Esophagus squamous epithelium (tissue), 5 donors: ENCODE measurements at places on chromosomes 12 and 14. TPM values are rescaled to one million over a fixed set of nuclear protein-coding genes. Genes with fewer than 3 reads are reported as not detected.
A peak's percentile ranks its signal among the peaks of the same experiment; 100 is the strongest.

Gene APEX1
- total RNA-seq: 123 TPM

Gene KRT71
- total RNA-seq: not detected

Gene KRT6A
- total RNA-seq: 17,128 TPM

Gene DNAI7
- not detected for total RNA-seq

DNA sequence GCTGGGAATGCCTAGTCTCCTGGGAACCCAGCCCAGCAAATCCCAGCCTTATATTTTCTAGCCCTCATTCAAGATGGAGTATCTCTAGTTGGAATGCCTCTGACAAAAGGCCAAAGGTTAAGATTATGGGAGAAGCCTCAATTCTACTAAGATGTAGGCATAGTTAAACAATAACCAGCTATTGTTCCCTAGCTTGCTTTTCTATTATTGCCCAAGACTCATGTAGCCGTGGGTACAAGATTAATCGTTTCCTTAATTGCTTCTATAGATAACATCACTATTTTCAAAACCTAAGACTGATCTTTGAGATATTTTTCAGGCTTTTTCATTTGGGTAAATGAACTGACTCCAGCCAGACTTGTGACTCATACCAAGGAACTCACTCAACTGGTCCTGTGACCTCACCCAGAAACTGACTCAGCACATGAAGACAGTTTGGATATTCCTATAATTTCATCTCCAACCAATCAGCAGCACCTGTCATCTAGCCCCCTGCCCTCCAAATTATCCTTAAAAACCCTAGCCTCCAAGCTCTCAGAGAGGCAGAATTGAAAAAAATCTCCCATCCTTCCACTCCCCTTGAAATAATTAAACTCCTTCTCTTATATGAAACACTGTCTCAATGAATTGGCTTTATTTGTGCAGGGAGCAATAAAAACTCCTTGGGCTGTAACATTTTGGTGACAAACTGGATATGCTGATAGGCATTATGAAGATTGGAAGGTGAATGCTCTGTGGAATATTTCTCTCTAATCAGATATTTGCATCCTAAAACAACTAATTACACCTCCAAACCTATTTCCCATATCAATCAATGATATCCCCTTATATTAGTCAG, 589.0 kb downstream of the C12orf50 start:
- peak overlapping the region; percentile 65 for H3K27ac ChIP-seq
- H3K4me1 ChIP-seq: peaks cover 3% of the 10 kb centered on the region
- no peak overlapping the region for H3K4me3 ChIP-seq
- DNase-seq: no peak

DNA sequence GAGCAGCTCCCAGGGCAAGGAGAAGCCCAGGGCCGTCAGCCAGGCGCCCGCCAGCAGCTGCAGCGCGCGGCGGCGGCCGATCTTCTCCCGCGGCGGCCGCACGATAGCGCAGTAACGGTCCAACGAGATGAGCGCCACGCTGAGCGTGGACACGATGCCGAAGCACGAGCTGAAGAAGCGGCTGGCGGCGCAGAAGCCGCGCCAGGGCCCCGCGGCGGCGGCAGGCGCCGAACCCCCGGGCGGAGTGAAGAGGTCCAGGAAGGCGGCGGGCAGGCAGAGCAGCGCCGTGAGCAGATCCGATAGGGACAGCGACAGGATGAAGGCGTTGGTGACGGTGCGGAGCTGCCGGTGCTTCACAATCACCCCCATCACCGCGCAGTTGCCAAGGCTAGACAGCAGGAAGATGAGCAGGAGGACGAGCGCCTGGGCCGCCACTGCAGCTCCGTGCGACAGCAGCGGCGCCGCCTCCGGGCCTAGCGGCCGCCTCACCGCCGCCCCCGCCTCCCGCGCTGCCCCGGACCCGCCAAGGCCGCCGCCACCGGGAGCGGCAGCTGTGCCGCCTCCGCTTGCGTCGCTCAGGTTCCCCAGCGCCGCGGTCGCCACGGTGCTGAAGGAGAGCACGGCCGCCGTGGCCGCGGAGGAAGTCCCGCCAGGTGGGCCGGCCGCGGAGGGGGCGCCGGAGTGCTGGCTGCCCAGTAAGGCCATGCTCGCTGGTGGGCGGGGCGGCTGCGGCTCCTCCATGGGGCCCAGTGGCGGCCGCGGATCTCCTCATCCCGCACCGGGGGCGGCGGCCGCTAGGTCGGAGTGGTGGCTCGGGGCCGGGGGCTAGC, 479 bp downstream of the GPR135 start:
- peaks cover 23% of the 10 kb centered on the region for H3K4me1 ChIP-seq
- H3K27ac ChIP-seq: peak overlapping the region; percentile 83
- H3K27me3 ChIP-seq: peaks cover 6% of the 10 kb centered on the region
- H3K4me3 ChIP-seq: peak overlapping the region; percentile 48
- no peaks in the 10 kb centered on the region for H3K36me3 ChIP-seq

DNA sequence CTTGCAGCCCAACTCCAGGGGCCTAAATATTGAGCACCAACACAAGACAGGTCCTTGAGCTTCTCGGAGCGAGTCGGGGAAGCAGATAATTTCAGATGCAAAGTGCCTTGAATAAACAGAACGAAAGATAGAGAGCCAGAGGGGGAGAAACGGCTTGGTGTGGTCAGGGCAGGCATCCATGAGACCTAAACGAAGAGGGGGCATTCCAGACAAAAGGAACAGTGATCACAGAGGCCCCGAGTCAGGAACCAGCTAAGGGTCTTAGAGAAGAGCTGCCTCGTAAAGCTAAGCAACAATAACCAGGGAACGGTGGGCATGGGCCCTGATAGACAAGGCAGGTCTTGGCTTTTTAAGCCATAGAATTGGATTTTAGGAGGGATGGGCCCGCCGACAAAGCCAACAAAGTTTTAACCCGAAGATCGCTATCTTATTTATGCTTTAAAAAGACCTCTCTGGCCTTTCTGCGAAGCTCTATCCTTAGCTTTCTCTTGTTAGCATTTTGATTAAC, 421 bp upstream of the ACADS start:
- H3K4me3 ChIP-seq: peak overlapping the region; percentile 73
- H3K27me3 ChIP-seq: no peaks in the 10 kb centered on the region
- no peak for DNase-seq
- H3K27ac ChIP-seq: peak overlapping the region; percentile 71
- peaks cover 4% of the 10 kb centered on the region for H3K36me3 ChIP-seq

DNA sequence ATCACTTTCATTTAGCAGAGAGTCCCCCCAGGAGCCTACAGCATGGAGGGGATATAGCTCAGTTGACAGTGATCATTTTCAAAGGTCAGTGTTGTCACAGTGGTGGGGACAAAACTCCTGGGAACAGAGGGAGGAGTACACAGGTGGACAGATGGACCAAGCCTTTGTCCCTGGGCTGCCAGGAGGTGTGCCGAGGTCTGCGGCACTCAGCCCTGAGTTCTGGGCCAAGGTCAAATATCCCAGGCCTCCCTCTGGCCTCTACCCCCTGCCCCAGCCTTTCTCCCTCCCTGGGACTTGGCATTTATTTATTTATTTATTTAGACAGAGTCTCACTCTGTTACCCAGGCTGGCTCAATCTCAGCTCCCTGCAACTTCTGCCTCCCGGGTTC, 24.8 kb downstream of the CALM1 start:
- peaks cover 33% of the 10 kb centered on the region for H3K4me1 ChIP-seq
- H3K4me3 ChIP-seq: no peak overlapping the region
- no peak overlapping the region for H3K27ac ChIP-seq
- no peaks in the 10 kb centered on the region for H3K36me3 ChIP-seq

DNA sequence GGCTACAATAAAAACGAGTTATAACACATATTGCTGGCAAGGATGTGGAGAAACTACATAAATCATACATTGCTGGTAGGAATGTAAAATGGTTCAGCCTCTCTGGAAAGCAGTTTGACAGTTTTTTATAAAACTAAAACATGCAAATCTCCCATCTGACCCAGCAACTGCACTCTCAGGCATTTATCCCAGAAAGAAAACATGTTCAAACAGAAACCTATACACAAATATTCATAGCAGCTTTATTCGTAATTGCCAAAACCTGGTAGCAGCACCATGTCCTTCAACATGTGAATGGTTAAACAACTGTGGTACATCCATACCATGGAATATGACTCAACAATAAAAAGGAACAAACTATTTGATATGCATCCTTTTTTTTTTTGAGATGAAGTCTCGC, 10.1 kb upstream of the TMCC3 start:
- peaks cover 13% of the 10 kb centered on the region for H3K4me1 ChIP-seq
- peak overlapping the region; percentile 75 for H3K27ac ChIP-seq
- H3K4me3 ChIP-seq: no peak overlapping the region
- H3K36me3 ChIP-seq: no peaks in the 10 kb centered on the region
- no peak for DNase-seq

GRCh38 chr12:659090-659683, 4.1 kb downstream of the NINJ2 start:
- no peak for DNase-seq
- no peaks in the 10 kb centered on the region for H3K36me3 ChIP-seq
- H3K4me1 ChIP-seq: peaks cover 21% of the 10 kb centered on the region
- no peak overlapping the region for H3K27ac ChIP-seq

DNA sequence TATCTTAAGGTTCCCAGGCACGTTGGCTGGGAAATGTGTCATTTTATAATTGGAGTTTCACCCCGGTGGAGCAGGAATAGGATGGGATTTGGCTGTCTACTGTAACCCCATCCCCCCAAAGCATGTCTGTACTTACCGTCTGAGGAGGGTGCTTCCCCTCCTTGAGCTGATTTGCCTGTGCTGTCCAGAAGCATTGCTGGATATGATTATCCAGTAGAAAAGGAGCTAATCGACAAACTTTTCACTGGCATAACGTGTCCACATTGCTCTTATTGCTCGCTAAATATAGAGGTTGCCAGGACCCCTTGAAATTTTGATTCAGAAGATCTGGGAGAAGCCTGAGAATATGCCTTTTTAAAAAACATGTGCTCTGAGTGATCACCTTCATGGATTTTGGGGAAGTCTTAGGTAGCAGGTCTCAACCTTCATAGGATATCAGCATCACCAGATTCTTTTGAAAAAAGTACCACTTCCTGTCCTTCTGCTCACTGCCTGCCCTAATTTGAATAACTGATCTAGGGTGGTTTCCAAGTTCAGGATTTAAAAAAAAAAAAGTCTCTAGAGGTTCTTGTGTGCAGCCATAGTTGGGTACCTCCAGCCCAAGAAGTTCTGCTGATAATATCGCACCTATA, 80.4 kb upstream of the KCNA1 start:
- H3K27me3 ChIP-seq: no peaks in the 10 kb centered on the region
- no peaks in the 10 kb centered on the region for H3K36me3 ChIP-seq
- H3K27ac ChIP-seq: no peak overlapping the region
- DNase-seq: no peak
- no peaks in the 10 kb centered on the region for H3K4me1 ChIP-seq

- H3K36me3 ChIP-seq: peaks cover 20% of the 10 kb centered on the region
- no peak overlapping the region for H3K27ac ChIP-seq
- peaks cover 4% of the 10 kb centered on the region for H3K4me1 ChIP-seq
- no peak for DNase-seq
- H3K27me3 ChIP-seq: no peaks in the 10 kb centered on the region
Observed at GRCh38 chr14:88840926-88841325, 16.5 kb downstream of the TTC8 start.

DNA sequence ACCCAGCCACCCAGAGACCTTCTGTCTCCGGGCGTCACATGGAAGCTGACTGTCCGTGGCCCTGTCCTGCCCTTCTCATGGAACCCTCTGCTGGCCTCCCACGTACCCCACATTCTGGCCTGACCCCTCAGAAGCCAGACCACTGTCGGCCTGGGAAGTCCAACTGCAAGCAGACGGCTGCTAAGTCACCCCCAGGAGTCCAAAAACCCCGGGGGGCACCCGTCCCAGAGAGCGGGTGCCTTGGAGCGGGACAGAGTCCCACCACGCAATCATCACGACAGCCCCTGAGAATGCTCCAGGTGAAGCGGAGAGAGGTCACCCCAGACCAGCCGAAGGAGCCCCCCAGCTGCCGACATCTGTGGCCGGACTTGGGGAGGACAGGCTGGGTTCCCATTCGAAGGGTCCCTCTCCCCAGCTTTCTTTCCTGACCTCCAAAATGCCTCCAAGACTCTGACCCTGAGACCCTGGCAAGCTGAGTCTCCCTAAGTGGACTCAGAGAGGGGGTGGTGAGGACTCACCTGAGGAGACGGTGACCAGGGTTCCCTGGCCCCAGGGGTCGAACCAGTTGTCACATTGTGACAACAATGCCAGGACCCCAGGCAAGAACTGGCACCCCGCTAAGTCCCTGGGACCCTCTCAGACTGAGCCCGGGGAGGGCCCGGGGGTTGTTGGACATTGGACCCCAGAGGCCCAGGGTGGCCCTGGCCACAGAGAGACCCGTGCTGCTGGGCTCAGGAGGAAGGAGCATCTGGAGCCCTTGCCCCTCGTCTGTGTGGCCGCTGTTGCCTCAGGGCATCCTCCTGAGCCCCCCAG, 337.1 kb downstream of the TMEM121 start:
- H3K36me3 ChIP-seq: no peaks in the 10 kb centered on the region
- H3K4me1 ChIP-seq: no peaks in the 10 kb centered on the region
- H3K27me3 ChIP-seq: no peaks in the 10 kb centered on the region

DNA sequence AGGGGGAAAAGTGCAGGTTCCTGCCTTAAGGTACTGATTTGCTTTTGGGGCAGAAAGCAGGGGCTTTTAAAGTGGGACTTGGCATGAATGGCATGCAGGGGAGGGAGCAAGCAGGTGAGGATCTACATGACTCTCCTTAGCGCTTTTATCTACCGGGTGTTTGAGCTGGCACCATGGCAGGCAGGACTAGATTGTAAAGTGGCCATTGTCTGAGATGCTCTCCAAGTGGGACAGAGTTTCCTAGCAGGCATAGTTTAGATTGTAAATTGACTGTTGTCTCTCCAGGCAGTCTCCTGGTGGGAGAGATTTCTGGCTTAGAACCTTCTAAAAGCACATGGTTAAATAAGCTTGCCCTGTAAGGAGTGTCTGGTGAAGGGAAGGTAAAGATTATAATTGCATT, 5.3 kb upstream of the DICER1 start:
- no peaks in the 10 kb centered on the region for H3K4me1 ChIP-seq
- no peak for DNase-seq
- H3K27me3 ChIP-seq: no peaks in the 10 kb centered on the region
- no peak overlapping the region for H3K4me3 ChIP-seq

DNA sequence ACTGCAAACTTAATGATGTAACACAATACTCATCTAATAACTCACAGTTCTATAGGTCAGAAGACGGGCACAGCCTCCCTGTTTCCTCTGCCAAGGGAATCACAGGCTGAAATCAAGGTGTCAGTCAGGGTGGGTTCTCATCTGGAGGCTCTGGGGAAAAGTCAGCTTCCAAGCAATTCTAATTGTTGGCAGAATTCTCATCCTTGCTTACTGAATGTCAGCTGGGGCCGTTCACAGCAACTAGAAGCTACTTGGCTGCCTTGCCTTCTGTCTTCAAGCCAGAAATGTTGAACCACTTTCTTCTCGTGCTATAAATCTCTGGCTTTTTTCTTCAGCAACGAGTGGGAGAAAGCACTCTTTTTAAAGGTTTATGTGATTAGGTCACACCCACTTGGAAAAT, 80.1 kb upstream of the PDZRN4 start:
- H3K27ac ChIP-seq: no peak overlapping the region
- no peaks in the 10 kb centered on the region for H3K4me1 ChIP-seq
- no peak for DNase-seq
- H3K27me3 ChIP-seq: no peaks in the 10 kb centered on the region

- H3K27ac ChIP-seq: no peak overlapping the region
- no peak overlapping the region for H3K4me3 ChIP-seq
Observed at GRCh38 chr12:53969588-53970259, 3.2 kb upstream of the HOXC11 start.

- DNase-seq: no peak
- no peak overlapping the region for H3K27ac ChIP-seq
- no peaks in the 10 kb centered on the region for H3K36me3 ChIP-seq
Observed at GRCh38 chr14:96410119-96410518, 18.2 kb downstream of the AK7 start.

- H3K27ac ChIP-seq: no peak overlapping the region
- no peaks in the 10 kb centered on the region for H3K36me3 ChIP-seq
- H3K4me3 ChIP-seq: no peak overlapping the region
- no peaks in the 10 kb centered on the region for H3K4me1 ChIP-seq
Observed at GRCh38 chr12:27424631-27425230, 21.8 kb upstream of the SMCO2 start.
